Activated CD8-positive, alpha-beta T cell treated with anti-CD3 and anti-CD28 coated beads for 36 hours (primary cell): ENCODE measurements at places on chromosomes 11 and 22.

DNA sequence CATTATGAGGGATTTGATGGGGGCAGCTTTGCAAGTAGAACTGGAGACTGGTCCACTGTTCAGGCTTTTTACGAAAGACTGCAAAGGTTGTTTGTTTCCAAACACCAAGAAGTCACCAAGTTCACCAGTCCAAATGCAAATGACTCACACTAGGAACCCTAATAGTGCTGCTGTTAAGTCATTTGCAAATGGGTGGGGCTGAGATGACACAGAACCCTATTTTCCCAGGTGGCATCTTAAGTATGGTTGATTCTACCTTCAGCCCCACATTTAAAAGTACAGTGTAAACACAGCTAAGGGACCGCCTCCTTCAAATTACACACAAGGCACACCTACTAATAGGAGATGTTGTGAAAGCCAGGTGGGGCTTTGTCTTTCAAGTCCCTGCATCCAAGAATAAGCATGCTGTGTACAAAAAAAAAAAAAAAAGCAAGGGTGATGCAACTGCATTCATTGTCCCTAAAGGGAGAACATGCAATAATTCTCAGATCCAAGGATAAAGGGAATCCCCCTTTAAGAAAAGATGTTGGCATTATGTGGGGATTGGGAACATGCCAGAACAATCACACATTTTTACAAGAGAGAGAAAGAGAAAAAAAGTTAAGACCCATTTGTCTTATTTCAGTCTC is 27.3 kb downstream of the BDNF start:
- H3K4me1 ChIP-seq, result no peaks in the 10 kb centered on the region
- H3K36me3 ChIP-seq, result no peaks in the 10 kb centered on the region
- H3K27me3 ChIP-seq, result no peaks in the 10 kb centered on the region

DNA sequence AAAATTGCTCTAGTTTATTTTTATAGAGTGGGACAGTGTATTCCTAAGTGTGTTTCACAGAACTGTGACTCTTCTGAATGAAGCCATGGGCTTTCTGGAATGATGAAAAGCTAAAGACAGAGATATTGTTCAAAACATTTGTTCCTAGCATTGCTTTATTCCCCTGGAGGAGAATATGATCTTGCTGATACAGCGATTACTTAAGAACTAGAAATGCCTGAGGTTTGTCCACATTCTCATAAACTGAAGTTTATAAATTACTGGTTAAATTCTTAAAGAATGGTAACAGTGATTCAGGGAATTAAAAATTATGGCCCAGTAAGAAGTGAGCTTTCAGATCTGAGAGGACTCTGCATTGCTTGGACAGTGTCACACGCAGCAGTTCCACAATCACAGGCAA is 690.3 kb downstream of the FAM181B start:
- no peak overlapping the region for H3K27ac ChIP-seq
- no peak for DNase-seq
- no peak overlapping the region for H3K4me3 ChIP-seq
- H3K36me3 ChIP-seq, result no peaks in the 10 kb centered on the region

DNA sequence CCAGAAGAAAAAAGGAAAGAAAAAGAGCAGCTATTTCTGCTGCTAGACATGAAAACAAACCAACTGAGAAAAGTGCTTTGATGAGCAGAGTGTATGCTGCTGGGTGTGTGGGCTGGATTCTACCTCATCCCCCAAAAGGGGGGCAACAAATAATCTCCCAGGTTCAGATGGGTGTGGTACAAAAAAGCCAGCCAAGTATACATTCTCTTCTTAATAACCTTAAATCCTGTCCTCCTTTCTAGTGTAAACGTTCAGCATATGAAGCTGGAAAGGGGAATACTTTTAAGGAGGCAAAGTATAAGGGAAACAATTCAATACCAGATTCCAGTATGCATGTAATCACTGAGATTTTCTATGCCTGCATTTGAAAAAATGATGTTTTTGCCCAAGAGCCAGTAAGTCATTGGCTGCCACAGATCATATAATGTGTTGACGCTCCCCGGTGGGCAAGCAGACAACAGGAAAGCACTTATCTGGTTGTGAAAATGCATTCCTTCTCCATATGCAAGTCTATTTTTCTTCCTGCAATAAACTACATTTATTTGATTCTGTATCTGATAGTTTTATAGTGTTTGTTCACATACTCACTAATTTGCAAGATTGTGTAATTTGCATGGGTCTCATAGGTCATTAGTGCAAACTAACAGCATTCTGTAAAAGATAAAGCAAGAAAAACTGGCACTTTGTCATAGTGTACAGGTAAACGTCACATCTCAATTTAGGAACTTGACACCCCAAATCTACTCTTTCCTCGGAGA is 201.1 kb downstream of the CADM1 start:
- DNase-seq, result no peak
- no peaks in the 10 kb centered on the region for H3K36me3 ChIP-seq
- no peak overlapping the region for H3K4me3 ChIP-seq
- H3K27ac ChIP-seq, result no peak overlapping the region

DNA sequence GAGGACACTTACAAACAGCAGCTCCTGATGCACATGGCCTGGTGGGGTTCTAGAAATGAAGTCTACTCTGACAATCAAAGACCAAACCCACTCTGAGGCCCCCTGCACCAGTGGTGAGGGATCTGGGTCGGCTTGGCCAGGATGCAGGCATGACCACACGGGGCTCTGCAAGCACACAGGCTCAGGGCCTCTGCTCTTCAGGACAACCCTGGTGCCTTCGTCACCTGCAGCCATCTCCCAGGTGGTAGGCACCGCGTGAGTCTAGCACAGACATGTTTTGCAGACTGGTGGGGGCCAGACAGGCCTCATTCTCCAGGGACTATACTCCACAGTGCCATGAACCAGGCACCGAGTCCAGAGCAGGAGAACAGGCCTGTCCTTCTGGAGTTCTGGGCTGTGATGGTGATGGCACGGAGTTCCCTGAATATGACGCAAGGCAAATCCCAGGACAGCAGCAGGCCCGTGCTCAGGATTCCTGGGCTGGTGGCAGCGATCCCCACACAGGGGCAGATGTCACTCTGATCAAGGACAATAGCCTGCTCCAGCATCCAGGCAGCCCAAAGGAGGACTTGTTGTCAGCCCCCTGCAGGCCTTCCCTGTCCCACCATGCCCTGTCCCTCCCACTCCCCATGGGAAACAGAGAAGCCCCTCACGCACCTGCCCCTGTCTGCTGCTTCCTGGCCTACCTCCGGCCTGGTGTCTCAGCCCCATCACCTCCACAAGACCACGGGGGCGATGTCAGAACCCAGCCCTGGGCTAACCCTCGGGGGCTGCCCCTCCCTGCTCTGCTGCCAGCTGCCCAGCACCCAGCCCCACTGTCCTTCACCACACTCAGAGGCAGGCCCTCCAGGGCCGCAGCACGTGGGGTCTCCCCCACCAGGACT is 36.1 kb downstream of the GNB1L start:
- no peaks in the 10 kb centered on the region for H3K36me3 ChIP-seq
- DNase-seq, result no peak
- no peak overlapping the region for H3K4me3 ChIP-seq
- H3K27ac ChIP-seq, result no peak overlapping the region
- H3K27me3 ChIP-seq, result no peaks in the 10 kb centered on the region

DNA sequence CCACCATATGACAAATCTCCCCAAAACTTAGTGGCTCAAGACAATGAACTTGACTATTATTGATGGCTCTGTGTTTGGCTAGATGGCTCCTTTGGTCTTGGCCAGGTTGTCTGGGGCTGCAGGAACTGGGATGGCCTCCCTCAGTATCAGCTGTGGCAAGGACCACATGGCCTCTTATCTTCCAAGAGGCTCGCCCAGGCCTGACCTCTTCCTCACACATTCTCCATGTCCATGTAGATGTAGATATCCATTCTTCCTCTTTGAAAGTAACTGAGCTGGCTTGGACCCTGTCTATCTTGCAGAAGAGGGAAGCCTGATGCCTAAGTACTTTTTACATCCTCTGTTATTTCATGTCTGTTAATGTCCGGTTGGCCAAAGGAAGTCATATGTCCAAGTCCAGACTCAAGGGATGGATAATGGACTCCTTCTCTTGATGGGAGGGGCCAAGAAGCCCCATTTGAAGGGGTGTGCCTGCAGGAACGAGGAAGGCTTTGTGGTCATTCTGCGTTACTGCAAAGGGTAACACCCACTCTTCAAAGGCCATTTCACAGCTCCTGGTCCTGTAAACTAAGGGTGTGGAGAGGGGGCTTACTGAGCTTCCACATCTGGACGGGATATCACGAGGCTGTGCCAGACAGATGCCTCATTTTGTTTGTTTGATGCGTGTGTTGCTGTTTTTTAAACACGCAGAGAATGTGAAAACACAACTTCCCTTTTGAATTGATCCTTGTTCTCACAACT is 87.1 kb downstream of the GRIK4 start:
- no peaks in the 10 kb centered on the region for H3K4me1 ChIP-seq
- H3K27ac ChIP-seq, result no peak overlapping the region
- no peak overlapping the region for H3K4me3 ChIP-seq
- H3K36me3 ChIP-seq, result no peaks in the 10 kb centered on the region
- H3K27me3 ChIP-seq, result peaks cover 4% of the 10 kb centered on the region

GRCh38 chr22:42909363-42910058 is 52.4 kb upstream of the ARFGAP3 start:
- DNase-seq, result no peak
- peaks cover 2% of the 10 kb centered on the region for H3K36me3 ChIP-seq
- no peaks in the 10 kb centered on the region for H3K4me1 ChIP-seq
- H3K4me3 ChIP-seq, result no peak overlapping the region
- H3K27ac ChIP-seq, result no peak overlapping the region

DNA sequence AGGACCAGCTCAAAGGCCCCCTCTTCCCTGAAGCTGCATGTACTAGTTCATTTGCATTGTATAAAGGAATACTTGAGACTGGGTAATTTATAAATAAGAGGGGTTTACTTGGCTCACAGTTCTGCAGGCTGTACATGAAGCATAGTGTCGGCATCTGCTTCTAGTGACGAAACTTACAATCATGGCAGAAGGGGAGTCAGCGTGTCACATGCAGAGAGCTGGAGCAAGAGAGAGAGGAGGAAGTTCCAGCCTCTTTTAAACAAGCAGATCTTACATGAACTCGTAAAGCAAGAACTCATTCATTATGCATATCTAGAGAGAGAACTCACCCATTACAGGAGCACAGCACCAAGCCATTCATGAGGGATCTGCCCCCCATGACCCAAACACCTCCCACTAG is 7.1 kb upstream of the HMGXB4 start:
- H3K27me3 ChIP-seq, result peaks cover 7% of the 10 kb centered on the region
- no peaks in the 10 kb centered on the region for H3K36me3 ChIP-seq
- no peak for DNase-seq
- no peaks in the 10 kb centered on the region for H3K4me1 ChIP-seq

DNA sequence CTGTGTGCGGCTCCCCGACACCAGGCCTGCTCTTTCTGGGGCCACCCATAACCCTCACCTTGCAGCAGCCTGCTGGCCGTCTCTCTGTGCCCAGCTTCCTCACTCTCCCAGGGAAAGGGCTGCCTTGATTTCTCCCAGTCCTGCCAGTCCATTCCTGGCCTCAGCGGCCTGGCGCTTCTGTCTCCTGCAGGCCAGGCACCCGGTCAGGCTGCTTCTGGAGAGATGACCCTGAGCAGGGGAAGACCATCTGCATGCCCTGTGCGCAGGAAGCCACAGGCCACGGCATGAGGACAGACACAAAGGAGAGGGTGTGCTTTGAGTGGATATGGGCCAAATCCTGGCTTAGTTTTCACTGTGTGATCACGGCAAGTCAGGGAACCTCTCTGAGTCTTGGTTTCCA is 86.2 kb downstream of the TSPAN18 start:
- no peak overlapping the region for H3K27ac ChIP-seq
- DNase-seq, result no peak
- H3K4me1 ChIP-seq, result no peaks in the 10 kb centered on the region
- no peaks in the 10 kb centered on the region for H3K36me3 ChIP-seq
- H3K4me3 ChIP-seq, result no peak overlapping the region

DNA sequence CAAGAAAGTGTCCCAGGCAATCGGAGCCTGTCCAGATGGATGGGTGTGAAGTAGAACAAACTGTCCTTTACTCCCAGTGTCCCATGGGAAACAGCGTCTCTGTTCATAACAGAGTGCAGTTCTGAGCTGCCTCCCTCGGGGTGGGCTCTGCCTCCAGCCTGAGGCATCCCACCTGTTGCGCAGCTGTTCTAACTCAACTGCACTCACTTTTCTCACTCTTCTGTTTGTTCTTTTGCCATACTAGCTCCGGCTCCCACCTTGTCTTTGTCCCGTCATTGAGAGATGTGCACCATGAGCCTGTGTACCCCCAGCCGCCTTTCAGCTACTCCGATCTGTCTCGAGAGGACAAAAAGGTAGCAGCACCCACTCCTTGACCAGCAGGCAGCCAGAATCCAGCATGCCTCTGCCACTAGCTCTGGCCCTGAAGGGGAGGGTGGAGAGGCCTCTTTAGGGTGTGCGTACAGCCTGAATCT is 20.7 kb upstream of the CDC42EP2 start:
- H3K27ac ChIP-seq, result no peak overlapping the region

- peaks cover 18% of the 10 kb centered on the region for H3K4me1 ChIP-seq
- H3K27ac ChIP-seq, result peak overlapping the region; percentile 75
- H3K36me3 ChIP-seq, result no peaks in the 10 kb centered on the region
Measured at GRCh38 chr11:1772270-1773130, 8.8 kb upstream of the CTSD start.

- DNase-seq, result no peak
- no peaks in the 10 kb centered on the region for H3K27me3 ChIP-seq
- H3K36me3 ChIP-seq, result no peaks in the 10 kb centered on the region
- H3K4me3 ChIP-seq, result no peak overlapping the region
- H3K4me1 ChIP-seq, result no peaks in the 10 kb centered on the region
- H3K27ac ChIP-seq, result no peak overlapping the region
Measured at GRCh38 chr11:15901054-15901453, 455.3 kb downstream of the SOX6 start.

GRCh38 chr22:43370036-43370435 is 26.9 kb upstream of the SCUBE1 start:
- no peak overlapping the region for H3K4me3 ChIP-seq
- peaks cover 29% of the 10 kb centered on the region for H3K27me3 ChIP-seq
- no peak for DNase-seq

DNA sequence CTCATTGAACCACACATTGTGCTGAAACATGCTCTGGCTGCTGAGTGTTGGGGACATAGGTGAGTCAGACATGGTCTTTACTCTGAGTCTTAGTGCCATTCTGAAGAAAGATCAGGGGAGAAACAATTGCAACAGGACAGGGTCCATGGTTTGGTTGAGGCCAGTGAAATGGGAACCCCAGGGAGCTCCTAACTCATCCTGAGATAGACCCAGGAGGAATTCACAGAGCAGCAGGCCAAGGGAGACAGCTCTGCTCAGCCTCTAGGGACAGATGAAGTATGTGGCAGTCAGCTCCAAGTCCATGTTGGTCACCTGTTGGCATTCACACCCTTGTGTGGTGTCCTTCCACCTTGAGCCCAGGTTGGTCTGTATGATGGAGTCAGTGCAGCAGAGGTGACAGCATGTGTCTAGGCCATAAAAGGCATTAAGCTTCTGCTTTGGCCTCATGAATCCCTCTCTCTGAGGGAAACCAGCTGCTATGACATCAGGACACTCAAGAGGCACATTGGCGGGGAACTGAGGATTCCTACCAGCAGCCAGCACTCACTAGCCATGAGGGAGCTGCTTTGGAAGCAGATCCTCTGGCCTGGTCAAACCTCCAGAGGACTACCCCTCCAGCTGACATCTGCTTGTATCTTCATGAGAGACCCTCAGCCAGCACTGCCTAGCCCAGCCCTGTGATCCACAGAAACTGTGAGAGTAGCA is 50.3 kb upstream of the MYEOV start:
- H3K27me3 ChIP-seq, result no peaks in the 10 kb centered on the region
- H3K4me3 ChIP-seq, result no peak overlapping the region
- H3K4me1 ChIP-seq, result peaks cover 27% of the 10 kb centered on the region
